ENCODE measurements at places on chromosomes 3 and 15.

- DNase-seq: no peak
These were observed 24.0 kb downstream of the ABI3BP start for GRCh38 chr3:100968932-100969906.

DNA sequence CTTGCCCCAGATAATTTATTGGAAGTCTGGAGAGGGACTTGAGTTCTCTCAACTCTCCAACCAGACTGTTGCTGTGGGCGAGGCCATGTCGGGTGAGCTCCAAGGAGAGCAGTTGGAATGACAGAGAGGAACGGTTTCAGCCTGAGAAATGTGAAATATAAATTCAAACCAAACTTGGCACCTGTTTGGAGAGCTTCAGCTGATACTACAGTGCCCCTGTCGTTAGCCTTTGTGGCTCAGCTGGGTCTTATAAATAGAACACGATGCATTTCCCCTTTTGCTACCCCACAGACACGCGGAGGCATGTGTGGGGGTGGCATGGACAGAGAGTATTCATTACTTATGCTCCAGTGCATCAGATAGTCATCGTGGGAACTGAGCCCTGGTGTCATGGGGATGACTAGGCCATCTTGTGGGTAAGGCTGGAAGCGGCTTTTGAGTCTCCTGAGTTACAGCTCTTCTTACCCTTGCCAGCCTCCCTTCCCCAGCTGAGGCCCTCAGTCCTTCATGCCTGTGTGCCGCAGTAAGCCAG lies 15.6 kb downstream of the SMAD3 start:
- no peak for DNase-seq

DNA sequence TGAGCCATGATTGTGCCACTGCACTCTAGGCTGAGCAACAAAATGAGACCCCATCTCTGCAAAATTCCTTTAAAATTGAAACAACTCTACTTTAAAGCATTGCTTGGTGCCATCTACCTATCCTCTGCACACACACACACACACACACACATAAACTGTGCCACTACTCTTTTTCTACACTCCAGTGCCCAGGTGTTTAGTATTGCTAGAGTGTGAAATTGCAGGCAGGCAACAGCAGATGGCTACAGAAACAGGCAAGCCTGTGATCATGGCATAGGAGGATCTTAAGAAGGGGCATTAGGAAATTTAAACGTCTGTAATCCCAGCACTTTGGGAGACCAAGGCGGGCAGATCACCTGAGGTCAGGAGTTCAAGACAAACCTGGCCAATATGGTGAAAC lies 39.0 kb downstream of the SIDT1 start:
- DNase-seq: no peak

GRCh38 chr3:34364335-34364734 lies 565.9 kb downstream of the PDCD6IP start:
- no peak for DNase-seq

- peak; percentile 96 for DNase-seq
These were observed at the start of gene PIK3CB for GRCh38 chr3:138834596-138835396. TSS of gene PIK3CB (minus strand) at chr3:138834928. CDS start at chr3:138759343, 75,585 bp downstream.

All from brain (organoid and tissue), 16 donors.